CD4-positive, alpha-beta T cell treated with Interleukin-15 for 4 hours (primary cell): ENCODE measurements at places on chromosomes 12 and 14.
A peak's percentile ranks its signal among the peaks of the same experiment; 100 is the strongest.

- DNase-seq, result no peak
Measured at GRCh38 chr12:124392271-124392666, 97.4 kb downstream of the RFLNA start.

- no peak for DNase-seq
Measured at GRCh38 chr12:108348842-108349241, 9.7 kb upstream of the CMKLR1 start.

DNA sequence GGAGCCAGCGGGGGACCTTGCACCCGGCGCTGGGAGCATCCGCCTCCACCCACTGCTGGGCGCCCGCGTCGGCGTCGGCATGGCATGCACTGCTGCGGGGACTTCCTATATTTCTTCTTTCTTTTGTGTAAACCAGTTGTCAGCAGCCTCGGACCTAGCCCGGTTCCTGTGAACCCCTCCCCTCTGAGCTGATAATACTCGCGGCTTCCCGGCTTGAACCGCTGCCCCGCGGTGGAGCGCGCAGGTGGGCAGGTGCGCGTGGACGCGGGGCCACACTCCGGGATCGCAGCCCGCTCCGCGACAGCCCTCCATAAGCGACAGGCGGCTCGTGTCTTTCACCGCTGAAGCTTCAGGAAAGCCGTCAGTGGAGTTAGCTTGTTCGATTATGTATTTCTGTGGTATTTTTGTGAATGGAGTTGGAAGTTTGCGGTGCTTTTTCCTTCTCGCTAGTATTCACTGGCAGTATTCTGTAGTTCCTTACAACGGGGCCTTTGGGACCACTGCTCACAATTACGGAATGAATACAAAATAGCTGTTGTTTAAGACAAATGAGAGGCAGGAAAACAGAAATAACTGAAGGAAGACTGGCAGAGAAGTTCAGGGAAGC, 870 bp downstream of the BMAL2 start:
- peak; percentile 6 for DNase-seq

GRCh38 chr14:84726471-84726870, 803.5 kb upstream of the FLRT2 start:
- DNase-seq, result no peak

DNA sequence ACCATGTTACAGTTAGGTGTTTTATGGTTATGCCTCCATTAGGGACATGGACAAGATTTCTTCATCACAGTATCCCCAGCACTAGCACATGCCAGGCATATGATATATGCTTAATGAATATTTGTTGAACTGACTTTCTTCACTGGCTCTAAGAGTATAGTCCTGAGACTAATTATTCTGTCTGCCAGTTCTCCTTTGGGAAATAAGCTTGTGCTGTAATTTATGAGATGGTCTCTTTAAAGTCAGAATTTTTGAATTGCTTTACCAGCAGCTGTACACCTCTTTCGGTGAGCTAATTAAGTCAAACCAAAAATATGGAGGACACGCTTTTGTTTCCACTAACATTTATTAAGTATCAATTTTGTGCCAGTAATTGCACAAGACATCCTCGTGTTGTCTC, 4.8 kb upstream of the KRT72 start:
- DNase-seq, result no peak

- no peak for DNase-seq
Measured at GRCh38 chr12:101336437-101336836, 56.5 kb downstream of the UTP20 start.

DNA sequence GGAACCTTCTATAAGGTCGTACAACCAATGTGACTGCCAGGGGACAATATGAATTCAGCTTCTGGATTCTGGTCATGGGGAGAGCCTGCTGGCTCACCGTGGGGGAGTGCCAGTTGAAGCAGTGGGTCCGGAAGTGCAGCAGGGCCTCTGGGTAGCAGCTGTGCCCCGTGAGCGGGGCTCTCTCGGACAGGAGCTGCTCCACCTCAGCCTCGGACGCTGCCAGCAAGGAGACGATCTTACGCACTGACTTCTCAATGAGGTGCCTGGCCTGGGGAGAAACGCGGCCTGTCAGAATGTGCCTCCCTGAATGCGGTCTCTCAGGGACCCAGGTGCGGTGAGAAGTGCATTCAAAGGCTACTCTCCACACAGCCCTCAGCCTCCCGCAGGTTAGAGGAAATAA, 42.0 kb downstream of the LGMN start:
- no peak for DNase-seq

GRCh38 chr12:34402899-34403705, 380.8 kb downstream of the ALG10 start:
- no peak for DNase-seq

- DNase-seq, result no peak
Measured at GRCh38 chr12:10169104-10169503, 2.8 kb downstream of the OLR1 start.

- no peak for DNase-seq
Measured at GRCh38 chr12:60212159-60213000, 616.6 kb downstream of the SLC16A7 start.

GRCh38 chr12:62686938-62687337, 220.3 kb downstream of the MON2 start:
- DNase-seq, result no peak

GRCh38 chr14:33532553-33532952, 418.3 kb downstream of the EGLN3 start:
- DNase-seq, result no peak

DNA sequence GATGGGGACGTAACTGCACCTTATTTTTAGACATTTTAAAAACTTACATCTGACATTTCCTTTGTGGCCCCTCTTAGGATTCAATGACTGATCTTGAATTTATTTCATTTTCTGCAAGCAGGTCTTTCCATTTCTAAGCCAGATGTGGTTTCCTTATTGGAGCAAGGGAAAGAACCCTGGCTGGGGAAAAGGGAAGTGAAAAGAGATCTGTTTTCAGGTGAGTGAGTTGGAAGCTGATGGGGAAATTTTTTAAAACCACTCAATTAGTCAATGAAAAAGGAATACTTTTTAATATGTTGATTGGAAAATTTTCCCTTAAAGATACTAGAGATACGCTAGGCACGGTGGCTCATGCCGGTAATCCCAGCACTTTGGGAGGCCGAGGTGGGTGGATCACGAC, 2.6 kb downstream of the ZNF140 start:
- DNase-seq, result no peak

DNA sequence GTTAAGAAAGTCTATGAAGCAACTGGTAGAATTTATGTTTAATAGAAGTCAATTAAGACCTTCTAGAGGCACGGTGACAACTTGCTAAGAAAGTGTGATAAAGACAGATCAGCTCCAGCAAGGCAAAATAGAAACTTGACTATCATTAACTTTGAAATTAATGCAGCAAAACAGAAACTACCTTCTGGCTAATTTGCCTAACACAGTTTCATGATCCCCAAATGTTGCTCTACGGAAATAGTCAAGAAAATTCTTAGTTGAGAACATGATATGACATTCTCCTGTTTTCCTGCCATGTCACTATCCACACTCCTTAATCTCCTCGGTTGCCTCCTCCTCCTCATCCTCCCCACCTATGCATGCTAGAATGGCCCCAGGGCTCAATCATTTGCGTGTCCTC, 4.2 kb downstream of the DENND5B start:
- DNase-seq, result no peak

DNA sequence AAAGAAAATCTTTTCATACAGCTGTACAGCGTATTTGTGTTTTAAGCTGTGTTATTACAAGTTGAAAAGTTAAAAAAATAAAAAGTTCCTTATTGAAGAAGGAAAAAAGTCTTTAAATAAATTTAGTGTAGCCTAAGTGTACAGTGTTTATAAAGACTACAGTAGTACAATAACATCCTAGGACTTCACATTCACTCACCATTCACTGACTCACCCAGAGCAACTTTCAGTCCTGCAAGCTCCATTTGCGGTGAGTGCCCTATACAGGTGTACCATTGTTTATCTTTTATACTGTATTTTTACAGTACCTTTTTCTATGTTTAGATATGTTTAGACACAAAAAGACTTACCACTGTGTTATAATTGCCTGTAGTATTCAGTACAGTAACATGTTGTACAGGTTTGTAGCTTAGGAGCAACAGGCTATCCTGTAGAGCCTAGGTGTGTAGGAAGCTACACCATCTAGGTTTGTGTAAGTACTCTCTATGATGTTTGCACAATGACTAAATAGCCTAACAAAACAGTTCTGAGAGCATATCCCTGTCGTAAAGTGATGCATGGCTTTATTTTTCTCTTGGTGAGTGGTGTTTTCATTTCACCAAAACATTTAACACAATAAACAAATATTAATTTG, 275.2 kb downstream of the DACT1 start:
- no peak for DNase-seq

DNA sequence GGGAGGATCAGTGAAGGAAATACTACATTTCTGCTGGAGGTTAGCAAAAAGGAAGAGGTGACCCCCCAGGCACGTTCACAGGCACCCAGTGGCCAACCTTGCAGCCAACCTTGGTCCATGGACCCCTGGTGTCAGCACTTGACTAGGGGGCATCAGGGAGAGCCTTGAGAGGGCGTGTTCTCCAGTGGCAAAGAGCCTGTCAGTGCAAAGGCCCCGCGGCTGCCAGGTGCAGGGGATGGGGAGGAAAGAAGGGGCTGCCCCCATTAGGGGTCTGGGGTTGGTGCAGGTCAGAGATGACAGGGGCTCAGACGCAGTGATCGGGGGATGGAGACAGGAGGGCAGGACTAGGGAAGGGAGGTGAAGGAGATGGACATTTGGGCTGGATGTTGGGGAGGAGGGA, 22.7 kb upstream of the ULK1 start:
- no peak for DNase-seq

GRCh38 chr12:42732908-42733411, 143.4 kb upstream of the PRICKLE1 start:
- no peak for DNase-seq

DNA sequence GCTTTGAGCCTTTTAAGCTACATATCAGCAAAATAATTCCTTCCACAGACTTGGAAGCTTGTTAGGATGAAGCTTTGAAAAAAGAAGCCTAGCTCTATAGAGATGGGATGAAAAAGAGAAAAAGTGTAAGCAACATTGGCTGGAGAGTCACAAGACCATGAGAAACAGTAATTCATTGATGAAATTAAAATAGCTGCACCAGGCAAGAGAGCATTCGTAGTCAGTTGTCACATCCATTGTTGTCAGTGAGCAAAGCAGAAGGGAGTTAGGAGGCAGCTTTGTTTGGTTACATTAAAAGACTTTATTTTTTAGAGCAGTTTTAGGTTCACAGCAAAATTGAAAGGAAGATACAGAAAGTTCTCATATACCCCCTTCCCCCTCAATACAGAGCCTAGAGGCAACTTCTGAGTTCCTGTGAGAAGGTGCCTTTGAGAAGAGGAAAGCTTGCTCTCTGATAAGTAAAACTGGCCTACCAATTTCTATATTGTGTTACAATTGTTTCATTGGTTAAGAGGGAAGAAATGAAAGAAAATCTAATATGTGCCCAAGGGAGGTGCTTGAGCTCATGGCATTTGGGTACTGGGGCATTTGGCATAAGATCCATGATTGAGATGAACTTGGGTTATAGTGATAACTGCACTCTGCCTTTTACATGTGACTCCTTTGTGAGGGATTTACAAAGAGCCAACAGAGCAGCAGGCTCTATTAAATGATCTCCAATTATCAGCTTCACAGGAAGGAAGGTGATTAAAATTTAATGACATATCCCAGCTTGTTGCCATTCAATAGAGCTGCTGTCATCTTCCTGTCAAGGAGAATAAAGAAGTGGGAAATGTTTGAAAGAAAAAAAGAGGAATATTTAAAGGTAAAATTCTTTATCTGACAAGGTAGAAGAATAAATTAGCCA, 361.3 kb upstream of the TMTC1 start:
- DNase-seq, result no peak

GRCh38 chr12:14931359-14931758, 7.0 kb downstream of the ERP27 start:
- DNase-seq, result no peak

GRCh38 chr14:82667501-82667900, 1133.8 kb upstream of the SEL1L start:
- DNase-seq, result no peak

- no peak for DNase-seq
Measured at GRCh38 chr12:77687321-77687720, 143.4 kb upstream of the NAV3 start.

DNA sequence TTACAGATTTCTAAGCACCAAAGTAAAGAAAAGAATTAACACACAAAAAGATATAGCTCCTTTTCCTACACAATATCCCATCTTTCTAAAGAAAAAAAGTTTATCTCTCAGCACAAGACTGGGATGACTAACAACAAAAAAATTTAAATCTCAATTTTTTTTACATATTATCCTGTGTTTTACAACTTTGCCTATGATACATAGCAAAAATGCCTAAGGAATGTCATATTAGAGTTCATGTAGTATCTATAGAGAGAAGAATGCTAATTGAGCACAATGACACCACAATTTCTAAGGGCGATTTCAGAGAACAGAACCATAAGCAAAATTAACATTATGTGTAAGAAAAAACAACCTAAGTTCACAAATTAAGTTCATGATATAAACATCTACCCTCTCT, 16.3 kb downstream of the C2CD5 start:
- no peak for DNase-seq

- no peak for DNase-seq
Measured at GRCh38 chr12:113077057-113077858, 20.7 kb downstream of the DTX1 start.

- DNase-seq, result peak; percentile 49
Measured at GRCh38 chr12:121224591-121224990, 14.7 kb downstream of the P2RX4 start.

DNA sequence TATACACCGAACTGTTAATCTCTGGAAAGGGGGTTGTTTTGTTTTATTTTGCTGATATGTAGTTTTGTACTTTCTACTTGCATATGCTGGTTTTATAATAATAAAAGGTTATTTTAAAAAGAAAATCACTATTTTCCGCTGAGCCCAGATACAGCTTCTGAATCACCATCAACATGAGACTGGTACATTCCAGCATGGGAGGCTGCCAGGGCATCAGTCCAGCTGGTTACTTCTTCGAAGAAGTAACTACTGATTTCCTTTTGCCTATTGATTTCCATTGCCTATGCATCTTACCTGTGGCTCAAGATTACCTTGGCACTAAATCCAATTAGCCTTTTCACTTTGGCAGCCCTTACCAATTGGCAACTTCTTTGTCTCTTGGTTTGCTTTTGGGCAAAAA, 11.7 kb upstream of the OSBPL8 start:
- no peak for DNase-seq

GRCh38 chr14:85573406-85573805, 43.5 kb downstream of the FLRT2 start:
- DNase-seq, result no peak
